Retina (tissue), 1 donor: ENCODE measurements at places on chromosomes 16 and 17.

DNA sequence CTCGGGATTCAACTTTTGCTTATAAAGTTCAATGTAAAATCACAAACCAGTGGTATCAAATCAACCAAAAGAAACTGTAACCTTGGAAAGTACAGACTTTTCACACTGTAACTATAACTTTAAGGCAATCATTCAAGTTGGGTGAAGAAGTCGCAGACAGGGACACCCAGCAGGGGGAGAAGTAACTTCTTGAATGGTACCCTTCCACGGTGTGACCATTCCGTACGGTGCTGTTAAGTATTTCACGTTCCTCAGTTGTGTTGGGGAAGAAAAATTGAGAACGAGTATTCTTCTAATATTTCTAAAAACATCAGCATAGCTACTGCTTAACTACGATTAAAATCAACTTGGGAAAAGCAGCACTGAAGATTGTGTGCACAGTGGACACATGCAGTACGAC is 55.8 kb downstream of the MYH10 start:
- DNase-seq = no peak

DNA sequence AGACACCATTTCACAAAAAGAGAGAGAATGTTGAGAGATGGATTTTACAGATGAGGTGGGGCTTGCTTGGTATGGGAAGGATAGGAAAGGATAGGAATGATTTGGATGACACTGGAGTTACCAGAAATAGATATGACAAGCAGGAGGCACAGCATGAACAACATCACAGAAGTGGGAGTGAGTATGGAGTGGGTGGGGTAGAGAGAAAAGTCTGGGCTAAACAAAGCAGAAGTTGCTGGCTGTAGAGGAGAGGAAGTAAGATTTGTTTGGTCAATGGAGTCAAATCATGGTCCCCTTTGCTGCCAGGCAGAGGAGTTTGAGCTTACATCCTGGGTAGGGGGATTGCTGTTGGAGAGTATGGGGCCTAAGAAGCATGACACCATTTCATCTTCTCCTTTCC is 101.7 kb downstream of the VAT1L start:
- no peak for DNase-seq

GRCh38 chr16:26532456-26532855 is 534.3 kb upstream of the C16orf82 start:
- DNase-seq = no peak

DNA sequence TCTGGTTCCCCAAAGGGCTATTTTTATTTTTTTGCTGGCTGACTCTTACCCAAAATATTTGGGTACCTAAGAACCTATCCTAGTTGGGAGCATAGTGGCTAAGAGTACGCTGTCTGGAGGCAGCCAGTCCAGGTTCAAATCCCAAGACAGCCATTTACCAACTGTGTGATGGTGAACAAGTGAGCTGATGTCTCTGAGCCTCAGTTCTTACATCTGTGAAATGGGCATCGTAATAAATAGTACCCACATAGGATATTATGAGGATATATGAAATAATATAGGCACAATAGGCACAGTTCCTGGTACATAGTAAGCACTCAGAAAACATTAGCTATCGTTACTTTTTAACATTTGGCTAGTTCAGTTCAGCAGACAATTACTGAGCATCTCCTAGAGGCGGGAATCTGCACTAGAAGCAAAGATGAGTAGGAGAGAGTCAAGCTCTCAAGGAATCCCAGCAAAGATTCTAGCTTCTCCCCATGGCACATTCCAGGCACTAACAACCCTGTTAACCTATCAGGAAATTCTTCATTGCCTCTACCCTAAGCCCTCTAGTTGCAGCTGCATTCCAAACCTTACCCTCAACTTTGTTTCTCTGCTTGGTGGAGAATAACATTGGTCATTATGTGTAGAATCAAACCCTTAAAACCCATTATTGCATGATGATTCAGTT is 31.6 kb downstream of the GPR139 start:
- DNase-seq = no peak

- no peak for DNase-seq
Observed at GRCh38 chr17:31067691-31068184, 27.0 kb upstream of the NF1 start.
